ENCODE measurements at places on chromosomes 5 and 9. TPM values are rescaled to one million over a fixed set of nuclear protein-coding genes. Genes with fewer than 3 reads are reported as not detected.

Gene RLN2
- not detected for total RNA-seq

Gene CPLANE1
- total RNA-seq = 8.2 TPM

DNA sequence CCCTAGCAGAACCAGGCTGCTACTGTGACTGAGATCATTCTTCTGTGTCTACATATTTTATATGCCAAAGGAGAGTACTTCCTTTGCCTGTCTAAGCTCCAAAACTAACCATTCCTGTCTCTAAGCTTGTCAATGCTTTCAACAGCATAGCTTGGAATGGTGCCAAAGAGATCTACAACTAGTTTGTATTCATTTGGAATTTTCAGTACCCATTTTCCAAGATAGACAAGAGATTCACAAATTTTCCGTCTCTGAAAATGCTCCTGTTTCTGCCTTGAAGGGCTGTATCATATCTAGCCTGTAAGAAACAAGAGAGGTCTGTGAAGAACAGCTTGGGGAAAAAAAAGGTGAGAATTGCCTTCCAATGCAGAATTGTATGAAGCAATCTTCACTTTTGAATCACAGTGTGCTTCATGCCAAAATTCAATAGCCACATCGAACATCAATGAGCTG, 334.4 kb upstream of the ACTBL2 start:
- no peak for DNase-seq

DNA sequence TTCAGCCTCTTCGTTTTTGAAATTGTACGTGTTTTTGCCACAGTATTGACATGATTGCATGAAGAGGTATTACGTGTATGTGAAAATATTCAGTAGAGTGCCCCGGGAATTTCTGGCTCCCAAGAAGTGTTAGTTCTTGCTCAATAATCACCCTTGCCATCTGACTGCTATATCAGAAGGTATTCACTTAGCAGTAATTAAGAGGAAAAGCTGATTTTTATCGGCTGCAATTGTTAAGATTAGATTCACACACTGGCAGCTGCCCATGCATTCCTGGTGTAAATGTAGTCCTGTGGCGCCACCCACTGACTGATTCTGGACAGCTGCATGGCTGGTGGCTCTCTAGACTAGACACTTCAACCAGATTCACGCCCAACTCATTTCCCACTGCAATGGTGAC, 440.1 kb upstream of the ADAMTS16 start:
- peak; percentile 63 for DNase-seq

GRCh38 chr5:74954919-74955318, 88.7 kb upstream of the FAM169A start:
- no peak for DNase-seq

Data from heart left ventricle (tissue), 16 donors.